Stimulated activated CD4-positive, alpha-beta T cell treated with anti-CD3 and anti-CD28 coated beads, TNF-alpha, amount 100 ng/mL, for 1 hour (primary cell): ENCODE measurements at places on chromosomes 13 and 19.

- DNase-seq: no peak
Measured at GRCh38 chr19:48509467-48510194, 2.0 kb downstream of the LMTK3 start.

- no peak for DNase-seq
Measured at GRCh38 chr13:49046519-49046918, 70.8 kb downstream of the FNDC3A start.

DNA sequence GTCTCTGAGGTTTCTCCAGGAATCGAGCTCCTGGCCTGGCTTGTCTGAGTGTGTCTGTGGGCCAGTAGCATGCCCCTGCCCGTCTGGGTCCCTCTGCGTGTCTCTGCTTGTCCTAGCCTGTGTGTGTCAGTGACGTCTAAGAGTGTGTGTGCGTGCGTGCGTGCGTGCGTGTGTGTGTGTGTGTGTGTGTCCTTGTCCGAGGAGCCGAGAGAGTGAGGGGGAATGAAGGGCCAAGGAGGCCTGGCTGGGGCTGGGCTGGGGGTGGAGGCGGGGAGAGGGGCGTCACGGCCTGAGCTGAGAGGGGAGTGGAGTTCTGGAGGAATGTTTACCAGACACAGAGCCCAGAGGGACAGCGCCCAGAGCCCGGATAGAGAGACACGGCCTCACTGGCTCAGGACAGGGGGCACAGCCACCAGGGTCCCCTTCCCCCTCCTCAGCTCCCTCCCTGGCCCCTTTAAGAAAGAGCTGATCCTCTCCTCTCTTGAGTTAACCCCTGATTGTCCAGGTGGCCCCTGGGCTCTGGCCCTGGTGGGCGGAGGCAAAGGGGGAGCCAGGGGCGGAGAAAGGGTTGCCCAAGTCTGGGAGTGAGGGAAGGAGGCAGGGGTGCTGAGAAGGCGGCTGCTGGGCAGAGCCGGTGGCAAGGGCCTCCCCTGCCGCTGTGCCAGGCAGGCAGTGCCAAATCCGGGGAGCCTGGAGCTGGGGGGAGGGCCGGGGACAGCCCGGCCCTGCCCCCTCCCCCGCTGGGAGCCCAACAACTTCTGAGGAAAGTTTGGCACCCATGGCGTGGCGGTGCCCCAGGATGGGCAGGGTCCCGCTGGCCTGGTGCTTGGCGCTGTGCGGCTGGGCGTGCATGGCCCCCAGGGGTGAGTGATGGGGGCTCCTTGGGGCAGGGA is at the start of gene AXL:
Gene AXL (plus strand): TSS at position 609 of the 893 bp plus-strand sequence. CDS start 170 bp downstream, at position 779.
- DNase-seq: no peak

GRCh38 chr13:30157616-30157993 is 149.7 kb downstream of the KATNAL1 start:
- DNase-seq: no peak

DNA sequence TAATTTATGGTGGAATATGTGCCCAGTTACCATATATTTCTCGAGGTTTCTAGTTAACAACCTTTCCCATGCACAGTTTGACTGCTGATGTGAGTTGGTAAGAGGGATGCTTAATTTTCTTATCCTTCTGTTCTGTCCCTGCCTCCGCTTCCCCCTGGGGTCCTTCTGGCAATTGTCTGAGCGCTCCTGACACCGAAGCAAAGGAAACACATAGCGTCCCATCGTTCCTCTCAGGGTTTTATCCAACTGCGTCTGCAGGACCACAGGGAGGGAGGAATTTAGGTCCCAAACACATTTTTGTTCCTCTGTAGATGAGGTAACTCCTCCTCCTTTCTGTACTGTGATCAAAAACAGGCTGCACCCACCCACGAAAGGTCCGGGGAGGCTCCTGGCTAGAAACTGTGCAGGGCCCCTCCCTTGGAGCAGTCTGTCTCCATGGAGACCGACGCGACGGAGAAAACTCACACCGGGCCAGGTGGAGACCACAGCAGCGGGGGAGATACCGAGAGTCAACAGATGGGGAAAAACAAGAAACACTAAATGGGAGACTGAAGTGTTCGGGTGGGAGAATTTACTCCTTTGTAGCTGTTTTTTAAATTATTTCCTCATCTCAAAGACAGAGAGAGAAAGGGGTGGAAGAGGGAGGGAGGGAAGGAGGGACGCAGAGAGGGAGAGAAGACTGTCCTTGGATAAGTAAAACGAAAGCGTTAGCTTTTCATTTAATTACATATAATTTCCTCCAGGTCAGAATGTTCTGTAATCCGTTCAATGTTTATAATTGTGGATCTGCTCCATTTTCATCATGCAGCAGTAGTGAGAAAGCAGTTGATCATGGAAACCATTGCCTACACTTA is 191.8 kb upstream of the NBEA start:
- no peak for DNase-seq

GRCh38 chr13:27919659-27919933 is 204 bp upstream of the PDX1 start:
- DNase-seq: no peak

- no peak for DNase-seq
Measured at GRCh38 chr19:3963458-3964255, 7.2 kb downstream of the DAPK3 start.

DNA sequence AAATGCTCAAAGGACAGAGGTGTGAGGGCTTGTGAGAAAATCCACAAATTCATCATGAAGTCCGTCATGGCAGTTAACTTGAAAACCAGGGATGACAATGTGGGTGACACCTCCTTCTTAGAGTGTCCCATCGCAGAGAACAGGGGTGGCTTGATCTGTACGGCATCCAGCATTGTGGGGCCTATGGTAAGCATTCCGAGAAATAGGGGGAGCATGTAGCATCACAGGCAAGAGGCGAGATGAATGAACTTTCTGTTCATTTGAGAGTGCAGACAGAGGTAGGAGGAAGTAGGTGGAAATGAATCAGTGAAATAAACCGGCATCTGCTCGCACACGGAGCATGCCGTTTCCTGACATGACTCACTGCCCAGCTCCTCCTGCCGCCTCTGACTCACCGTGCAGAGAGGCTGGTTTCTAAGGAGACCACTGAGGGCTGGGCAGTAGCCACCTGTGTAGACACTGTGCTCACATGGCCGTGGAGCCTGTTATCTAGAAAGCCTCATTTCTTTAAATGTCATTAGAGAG is 339.0 kb downstream of the RFC3 start:
- no peak for DNase-seq

- no peak for DNase-seq
Measured at GRCh38 chr13:102323012-102323411, 78.8 kb downstream of the FGF14 start.

DNA sequence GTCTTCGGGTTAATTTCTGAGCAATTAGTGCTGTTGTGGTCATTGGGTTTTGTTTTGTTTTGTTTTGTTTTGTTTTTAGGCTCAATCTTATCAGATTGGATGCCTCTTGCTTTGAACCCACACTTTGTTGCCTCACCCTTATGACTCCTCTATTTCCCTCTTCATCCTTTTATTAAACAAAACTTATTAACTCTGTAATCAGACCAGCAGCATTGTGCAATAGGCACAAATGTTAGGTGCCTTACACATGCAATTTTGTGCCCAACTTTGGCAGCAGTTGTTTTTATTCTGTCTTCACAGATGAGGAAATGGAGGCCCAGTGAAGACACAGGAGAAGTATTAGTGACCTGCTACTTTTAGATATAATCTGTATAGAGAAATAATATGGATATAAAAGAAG is 377.7 kb downstream of the KCNRG start:
- no peak for DNase-seq

- no peak for DNase-seq
Measured at GRCh38 chr19:55443045-55443823, at the start of gene SHISA7. Gene SHISA7 (minus strand): TSS chr19:55443300. CDS start chr19:55442863, 437 bp downstream.

DNA sequence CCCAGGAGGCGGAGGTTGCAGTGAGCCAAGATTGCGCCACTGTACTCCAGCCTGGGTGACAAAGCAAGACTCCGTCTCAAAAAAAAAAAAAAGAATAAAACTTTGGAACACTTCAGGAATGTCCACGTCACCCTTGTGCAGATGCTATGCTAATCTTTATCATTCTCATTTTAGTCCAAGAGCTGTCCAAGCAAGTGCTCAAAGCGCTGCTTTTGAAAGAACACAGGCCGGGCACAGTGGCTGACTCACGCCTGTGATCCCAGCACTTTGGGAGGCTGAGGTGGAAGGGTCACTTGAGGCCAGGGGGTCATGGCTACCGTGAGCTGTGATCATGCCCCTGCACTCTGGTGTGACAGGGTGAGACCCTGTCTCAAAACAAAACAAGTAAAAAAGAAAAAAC is 11.1 kb upstream of the UQCR11 start:
- DNase-seq: no peak

DNA sequence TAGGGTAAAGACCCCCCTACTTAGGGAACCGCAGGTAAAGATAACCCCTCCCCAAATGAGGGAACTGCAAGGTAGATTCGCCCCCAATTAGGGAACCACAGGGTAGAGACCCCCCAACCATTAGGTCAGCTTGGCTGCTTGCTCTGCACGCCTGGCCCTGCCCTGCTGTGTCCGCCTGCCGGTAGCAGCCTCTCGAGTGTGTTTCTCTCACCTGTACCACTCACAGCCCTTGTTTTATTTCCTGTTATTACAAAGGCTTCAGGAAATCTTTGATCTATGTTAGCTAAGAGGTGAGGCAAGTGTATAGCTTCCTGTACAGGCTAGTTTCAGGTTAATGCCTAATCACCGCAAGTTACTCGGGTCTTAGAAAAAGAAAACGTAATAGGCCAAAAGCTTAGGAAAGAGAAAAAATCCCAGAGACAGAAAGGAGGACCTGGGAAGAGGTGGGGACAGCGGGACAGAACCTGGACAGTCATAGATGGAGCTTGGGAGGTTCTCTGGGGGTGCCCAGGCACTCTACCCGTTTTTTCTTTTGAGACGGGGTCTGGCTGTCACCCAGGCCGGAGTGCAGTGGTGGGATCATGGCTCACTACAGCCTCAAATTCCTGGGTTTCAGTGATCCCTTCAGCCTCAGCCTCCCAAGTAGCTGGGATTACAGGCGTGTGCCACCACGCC is 23.1 kb upstream of the EIF3G start:
- no peak for DNase-seq

GRCh38 chr13:94646904-94647303 is 45.2 kb downstream of the GPR180 start:
- DNase-seq: no peak

DNA sequence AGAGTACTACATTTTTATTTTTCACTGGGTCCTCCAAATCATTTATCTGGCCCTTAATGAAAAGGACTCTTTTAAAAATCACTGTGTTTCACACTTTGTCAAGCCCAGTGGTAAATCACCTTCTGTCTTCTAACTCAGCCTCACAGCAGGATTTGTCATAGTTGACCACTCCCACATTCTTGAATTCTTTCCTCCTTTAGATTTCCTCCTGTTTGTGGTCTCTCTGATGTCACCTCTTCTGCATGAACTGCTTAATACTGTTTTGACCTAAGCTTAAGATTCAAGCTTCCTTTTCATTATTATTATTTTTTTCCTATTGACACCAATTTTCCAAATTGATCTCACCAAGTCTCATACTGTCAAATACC is 899.8 kb upstream of the MIR17HG start:
- no peak for DNase-seq

GRCh38 chr13:52034616-52035226 is 10.2 kb downstream of the UTP14C start:
- DNase-seq: no peak

GRCh38 chr13:25977216-25977615 is 74.6 kb downstream of the SHISA2 start:
- DNase-seq: no peak

DNA sequence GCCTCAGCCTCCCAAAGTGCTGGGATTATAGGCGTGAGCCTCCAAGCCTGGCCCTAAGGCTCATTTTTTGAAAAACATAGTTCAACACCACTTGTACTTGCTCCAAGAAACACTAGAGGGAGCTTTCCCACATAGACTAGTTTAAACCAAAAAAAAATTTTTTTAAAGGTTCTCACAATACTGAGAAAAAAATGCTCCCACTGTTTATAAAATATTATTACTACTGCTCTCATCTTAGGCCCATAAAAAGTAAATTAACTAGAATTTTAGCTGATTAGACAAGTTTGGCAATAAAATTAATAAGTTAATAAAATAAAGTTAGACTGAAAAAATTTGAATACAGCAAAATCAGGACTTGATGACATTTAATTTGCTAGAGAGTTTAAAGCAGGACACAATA is 109.5 kb downstream of the TBC1D4 start:
- DNase-seq: no peak

DNA sequence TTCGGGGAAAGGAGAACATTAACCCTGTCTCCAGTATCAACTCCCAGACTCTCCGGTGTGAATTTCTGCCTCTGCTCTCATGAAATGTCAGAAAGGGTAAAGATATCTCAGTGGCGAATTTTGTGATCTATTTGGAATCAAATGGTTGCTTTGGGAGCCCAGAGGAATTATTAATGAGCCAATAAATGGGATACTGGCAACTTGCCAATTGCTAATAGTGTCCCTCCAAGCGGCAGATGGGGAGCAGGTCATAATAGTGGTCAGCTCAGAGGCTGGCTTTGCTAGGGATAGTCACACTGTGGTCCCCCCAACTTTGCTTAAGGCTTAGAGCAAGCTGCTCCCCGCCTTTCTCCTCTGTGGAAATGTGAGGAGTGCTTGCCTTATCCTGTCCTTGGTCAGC is 176.1 kb upstream of the KL start:
- no peak for DNase-seq

- DNase-seq: no peak
Measured at GRCh38 chr13:43573802-43574514, 212.8 kb downstream of the ENOX1 start.

DNA sequence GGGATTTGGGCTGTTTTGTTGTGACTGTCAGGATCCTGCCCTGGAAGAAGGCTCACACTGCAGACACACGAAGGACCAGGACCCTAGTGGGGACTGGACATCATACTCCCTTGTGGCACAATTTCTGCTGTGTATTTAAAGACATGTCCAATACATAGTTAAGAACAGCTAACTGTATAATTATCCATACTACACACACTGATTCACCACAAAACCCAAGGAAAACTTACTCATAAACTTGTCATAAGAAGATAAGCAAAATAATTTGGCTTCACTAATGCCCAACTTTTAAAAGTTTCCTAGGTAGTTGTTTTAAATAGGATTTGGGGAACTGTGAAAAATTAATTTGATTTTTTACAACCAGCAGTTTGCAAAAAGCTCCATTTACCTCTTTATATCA is 46.1 kb downstream of the LATS2 start:
- no peak for DNase-seq

DNA sequence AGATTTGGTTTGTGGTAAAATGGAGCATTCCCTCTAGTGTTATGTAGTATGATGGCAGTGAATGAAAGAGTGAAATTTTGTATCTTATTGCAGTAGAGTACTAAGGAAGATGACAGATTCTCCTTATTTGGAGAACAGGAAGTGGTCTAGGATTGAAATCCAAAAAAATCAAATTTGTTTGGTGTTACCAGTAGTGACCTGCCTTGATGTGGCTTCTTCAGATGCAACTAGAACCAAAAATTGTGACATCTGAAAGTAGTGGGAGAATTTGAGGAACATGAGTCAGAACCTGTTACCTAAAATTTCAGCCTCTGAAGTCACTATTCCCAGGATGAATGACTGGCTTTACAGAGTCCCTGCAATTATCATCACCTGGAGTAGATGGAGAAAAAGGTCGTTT is 165.9 kb downstream of the KLF5 start:
- DNase-seq: no peak
